ENCODE measurements at places on chromosomes 2 and 18.
A peak's percentile ranks its signal among the peaks of the same experiment; 100 is the strongest.

DNA sequence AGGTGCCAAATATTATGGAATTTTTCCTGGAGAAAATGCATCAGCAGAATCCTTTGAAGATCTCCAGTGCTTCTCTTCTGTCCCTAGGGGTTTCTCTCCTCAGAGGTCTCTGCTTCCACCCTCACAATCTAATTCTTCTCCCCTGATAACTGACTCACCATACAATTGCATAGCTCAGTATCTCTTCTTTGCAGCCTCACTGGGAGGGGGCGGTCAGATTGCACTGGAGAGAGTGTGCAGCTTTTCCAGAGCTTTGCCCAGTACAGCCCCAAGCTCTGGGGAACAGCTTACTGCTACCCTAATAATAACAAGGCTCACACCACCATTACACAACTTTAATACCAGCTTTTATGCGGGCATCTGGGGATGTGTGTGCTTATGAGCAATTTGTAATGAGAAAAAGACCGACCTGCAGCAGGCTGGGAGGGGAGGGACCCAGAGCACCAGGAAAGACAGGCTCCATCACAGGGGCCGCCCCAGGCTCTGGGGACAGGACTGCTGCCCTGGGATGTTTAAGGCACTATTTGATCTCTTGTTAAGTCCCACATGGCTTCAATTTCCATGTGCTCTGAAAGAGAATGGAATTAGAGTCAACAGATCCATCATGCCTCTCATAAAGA is 276.6 kb upstream of the SIX2 start:
- DNase-seq = no peak

DNA sequence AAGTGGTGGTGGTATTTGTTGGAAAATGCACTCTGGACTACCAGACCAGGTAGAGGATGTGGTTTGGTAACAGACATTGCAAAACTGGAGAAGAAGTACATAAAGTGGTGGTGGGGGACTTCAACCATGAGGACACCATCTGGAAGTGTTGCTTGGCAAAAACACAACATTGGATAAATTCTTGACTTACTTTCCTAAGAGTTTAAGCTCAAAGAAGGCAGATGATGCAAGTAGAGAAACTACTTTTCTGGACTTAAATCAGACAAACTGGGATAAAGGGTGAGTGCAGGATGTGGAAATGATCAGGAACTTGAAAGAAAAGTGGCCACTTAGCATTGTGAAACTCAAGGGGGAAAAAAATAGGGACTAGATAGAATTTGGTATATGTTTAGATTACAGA is 487.4 kb downstream of the ZEB2 start:
- DNase-seq = no peak

- no peak for DNase-seq
Observed at GRCh38 chr18:77346208-77346810, 96.7 kb downstream of the GALR1 start.

GRCh38 chr2:65438137-65438899 is 5.9 kb upstream of the SPRED2 start:
- DNase-seq = no peak

DNA sequence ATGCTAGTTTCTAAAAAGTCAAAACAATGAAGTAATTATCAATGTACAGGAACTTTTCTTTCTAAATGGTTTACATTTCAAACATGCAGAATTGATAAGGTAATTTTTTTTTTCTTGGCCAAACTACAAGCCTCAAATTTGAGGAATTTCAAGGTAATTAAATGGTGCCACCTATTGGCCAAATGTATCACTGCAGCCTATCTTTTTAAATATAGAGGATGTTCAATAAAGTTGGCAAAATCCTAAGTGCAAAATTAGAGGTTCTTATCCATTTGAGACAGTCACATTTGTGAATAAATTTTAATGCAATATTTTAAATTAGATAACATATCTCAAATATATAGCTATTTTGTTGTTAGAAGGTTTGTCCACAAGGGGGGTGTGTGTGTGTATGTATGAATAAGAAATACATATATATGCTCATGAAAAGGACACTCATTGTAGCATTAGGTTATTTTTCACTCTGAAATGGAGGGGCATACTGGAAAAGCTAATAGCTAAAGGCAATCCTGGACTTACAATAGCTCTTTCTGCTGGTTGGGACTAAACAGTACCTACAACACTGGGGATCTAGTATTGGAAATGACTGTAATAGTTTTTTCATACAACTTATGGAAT is 26.2 kb downstream of the MMADHC start:
- no peak for DNase-seq

DNA sequence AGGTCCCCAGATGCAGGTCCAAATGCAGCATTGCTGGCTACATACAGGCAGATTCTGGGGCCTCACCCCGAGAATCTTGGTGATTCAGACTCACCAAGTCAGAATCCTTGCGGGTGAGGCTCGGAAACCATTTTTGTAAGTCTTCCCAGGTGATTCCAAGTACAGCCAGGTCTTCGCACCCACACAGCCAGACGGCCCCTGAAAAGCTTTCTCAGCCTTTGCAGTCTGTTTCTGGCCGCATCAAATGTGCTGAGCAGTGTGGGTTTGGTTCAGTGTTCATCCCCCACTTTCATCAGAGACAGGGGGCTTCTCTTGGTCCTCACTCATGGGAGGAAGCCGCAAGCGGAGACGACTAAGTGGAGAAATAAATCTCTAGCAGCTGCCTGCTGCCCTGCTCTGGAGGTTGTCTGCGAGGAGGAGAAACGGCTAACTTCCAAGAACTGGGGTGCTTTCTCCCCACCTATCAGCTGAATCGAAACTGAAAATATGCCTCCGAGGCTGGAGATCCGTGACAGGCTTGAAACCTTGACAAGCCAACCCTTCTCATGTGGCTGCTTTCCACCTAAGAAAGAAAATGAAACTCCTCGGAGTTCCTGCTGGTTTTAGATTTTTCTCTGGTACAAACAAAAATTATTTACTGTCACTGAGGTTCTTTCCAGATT is 8.9 kb upstream of the TMEM185B start:
- peak; percentile 46 for DNase-seq

GRCh38 chr18:45877403-45877802 is 51.9 kb downstream of the SIGLEC15 start:
- DNase-seq = no peak

- no peak for DNase-seq
Observed at GRCh38 chr2:238159071-238159539, 335 bp downstream of the ERFE start.

DNA sequence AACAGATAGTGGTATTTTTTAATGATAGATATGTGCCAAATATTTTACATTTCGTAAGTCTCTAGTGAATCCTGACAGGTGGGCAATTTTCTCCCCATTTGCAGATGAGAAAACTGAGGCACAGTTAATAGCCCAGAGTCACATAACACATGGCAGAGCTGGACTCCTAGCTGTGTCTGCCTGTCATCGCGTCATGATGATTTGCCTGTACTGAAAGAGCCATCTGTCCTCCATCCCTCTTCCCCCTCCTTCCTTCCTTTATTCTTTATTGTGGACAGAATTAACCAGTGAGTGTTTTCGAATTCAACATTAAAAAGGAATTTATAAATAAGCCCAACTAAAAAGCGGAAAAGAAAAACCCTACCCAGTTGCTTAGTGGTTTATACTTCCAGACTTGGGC is 3.2 kb downstream of the DNAJB2 start:
- DNase-seq = no peak

DNA sequence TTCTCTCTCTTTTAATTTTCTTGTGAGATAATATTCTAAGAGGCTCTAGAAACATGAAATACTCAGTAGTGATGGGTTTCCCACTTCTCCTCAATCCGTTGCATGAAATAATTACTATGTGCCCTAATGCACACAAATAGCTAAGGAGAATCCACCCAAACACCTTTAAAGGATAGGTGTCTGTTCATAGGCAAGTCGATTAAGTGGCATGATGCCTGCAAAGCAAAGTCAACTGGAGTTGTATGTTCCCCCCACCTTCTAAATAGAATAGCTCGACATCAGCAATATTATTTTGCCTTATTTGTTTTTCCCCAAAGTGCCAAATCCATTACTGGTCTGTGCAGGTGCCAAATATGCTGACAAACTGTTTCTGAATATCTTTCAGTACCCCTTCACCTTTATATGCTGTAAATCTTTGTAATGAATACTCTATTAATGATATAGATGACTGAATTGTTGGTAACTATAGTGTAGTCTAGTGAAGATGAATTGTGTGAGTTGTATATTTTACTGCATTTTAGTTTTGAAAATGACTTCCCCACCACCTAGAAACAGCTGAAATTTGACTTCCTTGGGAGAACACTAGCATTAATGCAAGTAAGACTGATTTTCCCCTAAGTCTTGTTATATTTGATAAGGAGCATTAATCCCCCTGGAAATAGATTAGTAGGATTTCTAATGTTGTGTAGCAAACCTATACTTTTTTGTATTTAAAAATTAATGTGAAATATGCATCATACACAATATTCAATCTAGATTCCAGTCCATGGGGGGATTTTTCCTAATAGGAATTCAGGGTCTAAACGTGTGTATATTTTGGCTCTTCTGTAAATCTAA is 9.0 kb downstream of the TBR1 start:
- no peak for DNase-seq

- DNase-seq = no peak
Observed at GRCh38 chr2:147511491-147511948, 333.3 kb upstream of the ACVR2A start.

- no peak for DNase-seq
Observed at GRCh38 chr18:62999392-62999791, 284.1 kb downstream of the PHLPP1 start.

DNA sequence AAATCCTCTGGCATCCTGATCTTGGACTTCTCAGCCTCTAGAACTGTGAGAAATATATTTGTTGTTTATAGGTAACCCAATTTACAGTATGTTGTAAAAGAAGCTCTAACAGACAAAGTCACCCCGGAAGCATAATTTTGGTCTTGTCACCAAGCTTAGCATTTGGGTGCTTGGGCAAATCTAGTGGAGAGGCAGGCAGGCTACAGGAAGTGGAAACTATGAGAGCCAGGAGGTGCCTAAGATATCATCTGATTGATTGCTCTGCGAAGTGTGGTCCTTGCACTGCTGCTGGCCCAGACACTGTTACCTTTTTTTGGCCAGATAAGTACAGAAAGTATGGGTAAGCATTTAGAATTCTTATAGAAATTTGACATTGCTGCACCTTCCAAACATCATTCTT is 102.9 kb downstream of the CDC42EP3 start:
- DNase-seq = no peak

DNA sequence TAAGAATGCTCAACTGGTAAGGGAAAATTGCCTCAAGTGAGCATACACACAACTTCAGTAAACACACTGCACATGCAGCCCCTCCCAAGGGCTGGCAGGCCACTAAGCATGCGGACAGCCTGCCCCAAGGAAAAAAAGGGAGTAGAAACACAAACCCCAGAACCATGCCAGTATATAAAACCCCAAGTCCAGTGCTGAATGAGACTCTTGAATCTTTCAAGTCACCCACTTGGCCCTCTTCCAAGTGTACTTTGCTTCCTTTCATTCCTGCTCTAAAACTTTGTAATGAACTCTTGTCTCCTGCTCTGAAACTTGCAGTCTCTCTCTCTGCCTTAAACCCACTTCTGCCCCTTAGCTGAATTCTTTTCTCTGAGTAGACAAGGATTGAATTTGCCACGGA is 736.4 kb downstream of the RNF144A start:
- no peak for DNase-seq
